ENCODE measurements at places on chromosomes 4 and X. TPM values are rescaled to one million over a fixed set of nuclear protein-coding genes. Genes with fewer than 3 reads are reported as not detected.

DNA sequence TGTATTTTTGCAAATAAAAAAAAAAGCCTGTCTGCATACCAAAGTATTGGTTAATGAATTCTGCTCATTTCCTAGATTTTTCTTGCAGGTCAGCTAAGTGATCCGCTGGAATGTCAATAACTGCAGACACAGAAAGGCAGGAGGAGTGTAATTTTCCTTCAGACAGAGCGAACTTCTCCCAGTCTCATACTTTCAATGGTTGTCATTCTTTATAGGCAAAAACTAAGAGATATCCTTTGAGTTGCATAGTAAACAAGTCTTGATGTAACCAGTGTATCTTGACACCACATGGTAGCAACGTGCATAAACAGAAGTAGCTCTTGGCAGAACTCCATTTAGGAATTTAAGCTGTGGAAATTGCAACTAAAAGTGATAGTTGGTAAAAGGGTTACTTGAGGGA lies 8.2 kb downstream of the CAPN6 start:
- no peak for DNase-seq
- H3K36me3 ChIP-seq = no peaks in the 10 kb centered on the region
- no peaks in the 10 kb centered on the region for H3K27me3 ChIP-seq
- H3K27ac ChIP-seq = no peak overlapping the region
- H3K4me3 ChIP-seq = no peak overlapping the region
- no peaks in the 10 kb centered on the region for H3K4me1 ChIP-seq

DNA sequence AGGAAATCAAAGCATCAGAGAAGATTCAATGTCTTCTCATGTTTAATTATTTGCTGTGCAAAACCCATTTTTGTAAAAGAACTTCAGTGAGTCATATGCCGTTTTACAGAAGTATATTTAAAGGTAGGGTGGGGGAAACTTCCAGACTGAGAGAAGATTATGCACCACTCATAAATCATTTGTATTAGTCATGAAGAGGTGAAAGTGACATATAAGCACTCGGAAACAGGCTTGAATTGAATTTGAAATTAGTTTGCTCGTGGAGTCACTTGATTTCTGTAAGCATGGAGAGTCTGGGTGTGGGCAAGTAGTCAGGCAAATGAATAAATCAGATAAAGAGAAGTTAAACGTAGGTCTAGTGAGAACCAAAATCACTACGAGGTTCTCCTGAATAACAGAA lies 335.1 kb downstream of the ANK2 start:
- no peak for DNase-seq
- H3K4me1 ChIP-seq = peaks cover 11% of the 10 kb centered on the region
- peaks cover 17% of the 10 kb centered on the region for H3K27me3 ChIP-seq
- no peaks in the 10 kb centered on the region for H3K36me3 ChIP-seq

GRCh38 chr4:6749340-6750171 lies 33.0 kb upstream of the KIAA0232 start:
- DNase-seq = no peak
- peaks cover 9% of the 10 kb centered on the region for H3K4me1 ChIP-seq
- H3K27ac ChIP-seq = no peak overlapping the region
- no peak overlapping the region for H3K4me3 ChIP-seq

DNA sequence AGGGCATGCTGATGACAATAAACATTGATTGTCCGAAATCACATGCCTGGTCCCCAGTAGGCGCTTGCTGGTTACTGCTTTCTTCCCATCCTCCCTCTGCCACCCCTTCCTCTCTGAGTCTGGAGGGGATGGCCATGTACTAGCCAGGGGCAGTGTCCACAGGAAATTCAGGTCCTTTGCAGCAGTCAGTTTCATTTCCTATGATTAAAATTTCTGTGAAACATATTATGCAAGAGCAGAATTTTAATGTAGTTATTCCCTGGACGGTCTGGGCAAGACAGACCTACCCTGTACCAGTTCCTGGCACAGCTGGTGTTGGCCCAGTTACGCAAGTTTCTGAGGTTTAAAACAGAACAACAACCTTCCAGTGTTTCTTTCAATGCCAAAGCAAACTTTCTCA lies 28.2 kb upstream of the TLR2 start:
- no peak overlapping the region for H3K4me3 ChIP-seq
- DNase-seq = no peak
- H3K27ac ChIP-seq = no peak overlapping the region
- H3K27me3 ChIP-seq = peaks cover 14% of the 10 kb centered on the region

The MAPK10 gene
- not detected for total RNA-seq

GRCh38 chr4:145183023-145183422 lies 2.6 kb upstream of the OTUD4 start:
- peaks cover 11% of the 10 kb centered on the region for H3K4me1 ChIP-seq
- H3K4me3 ChIP-seq = no peak overlapping the region
- DNase-seq = no peak
- peaks cover 10% of the 10 kb centered on the region for H3K36me3 ChIP-seq
- H3K27me3 ChIP-seq = peaks cover 2% of the 10 kb centered on the region

The UGT2B17 gene
- total RNA-seq = not detected

DNA sequence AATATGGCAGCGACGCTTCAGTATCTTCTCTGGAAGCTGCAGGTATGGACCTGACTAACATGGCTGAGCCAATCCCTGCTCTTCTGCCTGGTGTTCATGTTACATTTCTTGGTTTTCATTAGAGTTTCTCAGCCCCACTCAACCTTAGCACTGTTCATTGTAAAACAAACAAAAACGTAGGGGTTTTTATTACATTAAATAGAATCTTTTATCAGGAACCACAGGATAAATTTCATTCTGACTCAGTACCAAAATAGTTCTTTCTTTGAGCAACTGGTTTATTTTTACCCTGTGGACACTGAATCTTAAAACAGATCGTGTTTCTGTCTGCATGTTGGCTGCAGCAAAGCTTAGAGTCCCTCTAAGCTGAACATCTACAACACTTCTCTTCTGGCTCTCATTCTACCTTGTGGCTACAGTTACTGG lies 27.1 kb downstream of the FHIP1A start:
- H3K4me3 ChIP-seq = no peak overlapping the region
- no peaks in the 10 kb centered on the region for H3K4me1 ChIP-seq
- peaks cover 7% of the 10 kb centered on the region for H3K27me3 ChIP-seq
- no peak overlapping the region for H3K27ac ChIP-seq

The GAGE12E gene
- not detected for total RNA-seq

GRCh38 chrX:103274284-103274683 lies 2.3 kb downstream of the TCEAL5 start:
- H3K4me1 ChIP-seq = peaks cover 2% of the 10 kb centered on the region
- no peak overlapping the region for H3K4me3 ChIP-seq
- no peak overlapping the region for H3K27ac ChIP-seq
- no peak for DNase-seq

- no peak overlapping the region for H3K27ac ChIP-seq
- H3K4me1 ChIP-seq = peaks cover 19% of the 10 kb centered on the region
- no peak overlapping the region for H3K4me3 ChIP-seq
- H3K27me3 ChIP-seq = no peaks in the 10 kb centered on the region
These were observed 53.9 kb downstream of the BCOR start for GRCh38 chrX:40043895-40044294.
